Fibroblast of skin of scalp (primary cell): ENCODE measurements at places on chromosomes 6 and 20.
A peak's percentile ranks its signal among the peaks of the same experiment; 100 is the strongest.

GRCh38 chr6:106379951-106380350 lies 19.4 kb downstream of the CRYBG1 start:
- DNase-seq, result no peak

- no peak for DNase-seq
These were observed 26.3 kb downstream of the SERPINB6 start for GRCh38 chr6:2945153-2945452.

- DNase-seq, result peak; percentile 0
These were observed 1389.9 kb upstream of the MAP3K7 start for GRCh38 chr6:91976797-91977196.

- DNase-seq, result no peak
These were observed 7.9 kb downstream of the ZC2HC1B start for GRCh38 chr6:143872201-143872600.

DNA sequence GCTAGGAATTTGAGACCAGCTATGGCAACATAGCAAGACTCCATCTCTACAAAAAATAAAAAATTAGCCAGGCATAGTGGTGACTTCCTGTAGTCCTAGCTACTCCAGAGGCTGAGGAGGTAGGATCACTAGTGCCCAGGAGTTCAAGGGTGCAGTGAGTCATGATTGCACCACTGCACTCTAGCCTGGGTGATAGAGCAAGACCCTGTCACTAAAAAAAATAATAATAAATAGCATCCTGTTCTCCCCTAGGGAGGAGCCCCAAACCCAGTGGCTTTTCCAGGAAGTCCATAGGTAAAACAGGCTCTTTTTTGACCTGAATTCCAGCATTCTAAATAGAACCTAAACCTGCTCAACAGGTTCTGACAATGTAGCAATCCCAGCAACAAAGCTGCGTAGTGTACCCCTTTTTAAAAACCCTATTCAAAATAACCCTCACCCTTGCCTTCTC lies 192.0 kb downstream of the ALDH8A1 start:
- DNase-seq, result no peak

DNA sequence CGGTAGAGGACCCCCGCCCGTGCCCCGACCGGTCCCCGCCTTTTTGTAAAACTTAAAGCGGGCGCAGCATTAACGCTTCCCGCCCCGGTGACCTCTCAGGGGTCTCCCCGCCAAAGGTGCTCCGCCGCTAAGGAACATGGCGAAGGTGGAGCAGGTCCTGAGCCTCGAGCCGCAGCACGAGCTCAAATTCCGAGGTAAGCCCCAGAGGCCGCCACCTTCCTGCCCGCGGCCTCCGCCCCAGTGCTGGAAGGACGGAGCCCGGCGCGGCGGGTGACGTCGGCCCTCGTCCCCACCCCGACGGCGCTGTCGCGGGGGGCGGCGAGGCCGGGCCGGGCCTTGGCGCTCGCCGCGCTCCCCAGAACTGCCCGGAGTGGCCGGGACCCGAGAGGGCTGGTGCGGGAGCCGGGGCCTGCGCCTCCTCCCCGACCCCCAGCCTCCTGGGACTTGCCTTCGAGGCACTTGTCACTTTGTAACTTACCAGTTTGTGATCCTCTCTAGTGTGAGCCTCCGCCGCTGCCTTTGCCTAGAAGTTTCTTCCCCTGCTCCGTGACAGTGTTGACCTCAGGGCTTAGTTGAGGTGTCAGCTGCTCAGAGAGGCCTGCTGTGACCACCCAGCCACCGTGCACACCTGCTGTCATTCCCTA lies 417 bp downstream of the VAPB start:
- DNase-seq, result peak; percentile 48

GRCh38 chr20:41011551-41012067 lies 17.0 kb upstream of the TOP1 start:
- no peak for DNase-seq

DNA sequence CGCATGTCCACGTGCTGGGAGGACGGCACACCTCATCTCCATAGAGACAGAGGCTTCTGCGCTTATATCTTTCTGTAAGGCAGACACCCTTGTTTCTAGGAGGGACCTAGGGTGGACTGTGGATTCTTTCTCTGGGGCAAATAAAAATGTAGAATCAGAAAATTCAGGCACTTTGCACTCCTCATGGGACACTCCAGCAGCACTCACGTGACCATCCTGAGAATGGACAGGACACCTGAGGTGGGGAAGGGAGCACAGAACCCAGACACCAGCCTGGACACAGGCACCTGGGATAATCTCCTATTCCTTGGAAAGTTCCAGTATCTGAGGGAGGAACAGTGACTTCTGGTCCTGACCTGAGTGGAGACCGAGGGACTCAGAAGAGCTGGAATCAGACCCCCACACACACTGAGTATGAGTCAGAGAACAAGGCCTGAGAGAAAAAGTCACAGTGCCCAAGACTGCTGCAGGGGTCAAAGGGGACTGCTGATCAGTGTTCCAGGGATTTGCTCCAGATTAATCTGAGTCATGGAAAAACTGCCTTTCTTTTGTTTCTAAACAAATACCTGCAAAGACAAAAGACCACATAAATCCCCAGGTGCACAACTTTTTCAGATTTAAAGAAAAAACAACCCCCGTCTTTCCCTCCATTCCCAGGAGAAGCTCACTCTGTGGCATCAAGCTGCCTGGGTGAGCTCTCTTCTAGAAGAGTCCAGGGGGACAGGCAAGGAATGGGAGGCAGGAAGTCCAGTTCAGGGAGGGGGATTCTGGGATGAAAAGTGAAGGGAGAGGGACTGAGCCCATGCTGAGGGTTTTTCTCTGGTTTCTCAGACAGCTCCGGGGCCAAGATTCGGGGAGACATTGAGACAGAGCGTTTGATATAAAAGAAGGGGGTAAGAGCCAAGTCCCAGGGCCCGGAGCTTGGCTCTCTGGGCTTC lies 35.6 kb upstream of the MICB start:
- DNase-seq, result no peak

- DNase-seq, result peak; percentile 75
These were observed 826 bp upstream of the PYGB start for GRCh38 chr20:25247000-25247517.

DNA sequence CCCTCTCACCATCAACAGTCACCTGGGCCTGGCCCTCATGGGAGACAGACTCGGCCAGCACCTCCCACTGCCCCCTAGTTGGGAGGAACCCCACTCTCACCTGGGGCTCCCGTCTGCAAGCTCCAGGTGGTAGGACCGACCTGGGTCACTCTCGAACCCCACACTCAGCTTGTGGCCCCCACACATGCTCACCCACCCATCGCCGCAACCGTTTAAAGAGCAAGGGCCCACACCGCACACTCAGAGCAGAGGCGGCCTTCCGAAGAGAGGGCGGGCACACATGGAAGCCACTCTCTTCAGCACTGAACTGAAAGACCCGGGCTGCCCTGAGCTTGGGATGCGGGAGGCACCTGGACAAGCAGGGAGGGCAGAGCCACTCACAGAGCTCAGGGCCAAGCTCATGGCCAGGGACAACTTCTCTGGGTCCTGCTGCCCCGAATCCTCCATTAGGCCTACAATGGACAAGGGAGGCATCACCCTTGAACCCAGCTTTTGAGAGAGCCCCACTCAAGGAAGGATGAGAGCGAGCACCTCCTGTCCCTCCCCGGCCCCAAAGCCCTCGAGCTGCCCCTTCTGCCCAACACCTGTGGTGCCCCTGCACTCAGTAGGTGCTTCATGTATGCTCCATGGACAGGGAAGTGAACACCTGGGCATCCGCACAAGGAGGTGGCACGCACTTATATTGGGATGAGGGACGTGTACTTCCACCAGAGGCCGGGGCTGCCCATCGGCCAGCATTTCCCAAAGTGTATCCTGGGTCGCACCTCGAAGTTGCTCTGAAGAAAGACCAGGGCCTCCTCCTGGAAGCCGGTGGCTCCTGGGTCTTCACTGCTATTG lies 50.4 kb downstream of the YTHDF1 start:
- no peak for DNase-seq

GRCh38 chr20:63027922-63028389 lies 21.2 kb upstream of the BHLHE23 start:
- no peak for DNase-seq

DNA sequence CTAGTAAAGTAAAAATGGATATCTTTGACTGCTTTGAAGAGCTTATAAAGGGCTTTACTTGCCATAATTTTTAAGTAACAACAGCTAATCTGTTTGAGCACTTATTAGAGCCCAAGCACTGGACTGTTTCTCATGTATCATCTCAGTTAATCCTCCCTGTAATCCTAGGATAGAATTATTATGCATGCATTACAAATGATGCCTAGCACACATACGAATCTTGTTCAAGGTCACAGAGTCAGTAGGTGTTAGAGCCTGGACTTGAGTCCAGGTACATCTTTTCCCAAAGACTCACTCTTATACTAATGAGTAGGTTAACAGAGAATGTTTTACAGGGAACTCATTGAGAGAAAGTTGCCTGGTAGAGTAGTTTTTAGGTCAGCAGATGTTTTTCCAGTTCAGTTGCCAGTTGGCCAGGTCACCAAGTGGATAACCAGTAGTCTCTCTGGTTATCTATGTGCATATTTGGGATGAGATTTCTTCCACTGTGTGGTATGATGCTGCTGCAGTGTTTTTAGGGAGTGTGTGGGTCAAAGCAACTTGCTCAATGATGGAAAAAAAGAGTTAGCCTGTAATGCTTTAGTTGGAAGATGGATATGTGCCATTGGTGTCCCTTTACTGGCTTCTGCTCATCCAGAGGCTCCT lies 32.3 kb upstream of the LAMA4 start:
- no peak for DNase-seq

- no peak for DNase-seq
These were observed 112.4 kb downstream of the ARMC2 start for GRCh38 chr6:108960601-108961000.

GRCh38 chr6:17268114-17268513 lies 13.0 kb upstream of the RBM24 start:
- DNase-seq, result peak; percentile 19

DNA sequence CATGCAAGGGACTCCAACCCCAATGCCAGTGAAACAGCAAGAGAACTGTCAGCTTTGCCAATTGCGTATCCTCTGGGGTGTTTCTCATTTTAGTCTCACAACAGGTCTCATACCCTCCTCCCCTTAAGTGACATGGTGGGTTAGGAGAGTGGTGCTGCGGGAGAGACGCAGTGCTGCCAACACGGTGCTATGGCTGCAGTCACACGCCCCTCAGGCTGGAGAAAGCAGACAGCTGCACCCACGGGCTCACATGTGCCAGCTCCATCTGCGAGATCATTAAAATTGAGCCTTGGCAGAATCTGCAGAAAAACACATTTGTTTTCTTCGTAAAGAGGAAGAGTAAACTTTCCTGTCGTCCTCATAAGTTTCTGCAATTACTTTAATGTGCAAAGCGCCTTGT lies 114.7 kb downstream of the ANKRD60 start:
- no peak for DNase-seq

GRCh38 chr20:48175261-48175660 lies 390.0 kb upstream of the SULF2 start:
- DNase-seq, result no peak

DNA sequence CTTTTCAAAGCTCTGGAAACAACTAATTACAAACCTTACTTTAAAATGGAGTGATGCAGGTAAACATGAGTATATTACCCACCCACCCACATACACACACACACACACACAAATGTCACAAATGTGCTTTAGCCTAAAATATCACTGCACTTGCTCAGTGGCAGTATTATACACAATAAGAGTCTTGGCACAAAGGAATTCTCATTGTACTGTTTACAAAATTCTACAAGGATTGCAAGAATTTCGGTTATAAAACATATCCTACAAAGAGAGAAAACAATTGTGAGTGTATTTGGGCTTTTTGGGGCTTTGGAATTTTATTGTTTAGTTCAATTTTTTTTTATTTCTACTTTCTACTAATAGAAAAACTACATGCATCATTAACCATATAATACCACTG lies 113.2 kb upstream of the BEND6 start:
- DNase-seq, result no peak

GRCh38 chr20:15930311-15931305 lies 642.6 kb downstream of the KIF16B start:
- DNase-seq, result peak; percentile 54

DNA sequence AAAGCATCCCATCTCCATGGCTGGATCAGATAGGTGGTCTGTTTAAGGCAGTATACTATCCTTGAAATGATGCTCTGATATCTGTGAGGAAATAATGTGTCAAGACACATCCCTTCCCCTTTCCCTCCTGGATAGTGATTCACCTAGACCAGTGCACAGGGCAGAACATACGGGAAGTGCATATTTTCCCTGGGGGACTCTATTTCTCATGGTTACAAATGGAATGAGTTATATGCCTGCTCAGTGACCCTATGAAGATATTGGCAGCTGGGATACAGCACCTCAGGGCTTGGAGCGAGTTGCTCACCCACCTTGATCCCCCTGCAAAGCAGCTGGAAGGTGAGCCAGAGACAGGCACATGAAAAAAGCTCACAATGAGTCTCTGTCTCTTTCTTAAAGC lies 67.5 kb upstream of the PRL start:
- DNase-seq, result peak; percentile 67

- DNase-seq, result no peak
These were observed 13.1 kb upstream of the RSPO4 start for GRCh38 chr20:1015181-1015580.

- DNase-seq, result no peak
These were observed 347.9 kb upstream of the SPTLC3 start for GRCh38 chr20:12660918-12661317.

- no peak for DNase-seq
These were observed 443.4 kb downstream of the BMP2 start for GRCh38 chr20:7210910-7211309.

DNA sequence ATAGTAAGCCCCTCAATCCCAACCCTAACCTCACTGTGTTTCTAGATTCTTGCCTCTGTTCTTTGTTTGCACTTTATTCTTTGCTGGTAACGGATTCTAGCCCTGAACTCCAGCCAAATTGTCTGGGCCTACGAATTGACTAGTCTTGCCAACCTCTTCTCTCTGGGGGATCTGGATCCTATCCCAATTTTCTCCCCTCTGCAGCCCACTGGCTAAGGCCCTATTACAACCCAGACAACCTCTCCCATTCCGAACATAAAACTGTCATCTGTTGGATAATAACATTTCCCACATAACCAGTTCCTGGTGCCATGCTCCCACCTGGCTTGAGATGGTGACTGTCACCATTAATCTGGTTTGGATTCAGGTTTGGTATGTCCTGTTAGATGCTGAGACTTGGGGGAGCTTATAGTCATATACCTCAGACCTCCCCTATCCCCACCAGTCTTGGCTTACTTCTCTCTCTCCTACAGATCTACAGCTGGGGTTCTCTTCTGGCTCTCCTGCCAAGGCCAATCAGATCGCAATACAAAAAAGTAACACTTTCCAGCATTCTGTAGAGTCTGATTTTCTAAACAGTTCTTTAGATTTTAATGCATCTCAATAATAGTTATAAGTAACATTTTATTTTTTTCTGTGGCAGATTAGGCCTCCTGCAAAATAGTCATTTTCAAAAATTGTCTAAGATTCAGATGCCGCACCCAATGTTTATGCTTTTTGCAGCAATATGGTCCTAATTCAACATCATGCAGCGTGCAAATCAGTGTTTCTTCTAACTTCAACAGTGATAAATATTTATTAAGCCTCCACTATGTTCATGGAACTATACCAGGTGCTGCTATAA lies 29.8 kb upstream of the AHI1 start:
- DNase-seq, result no peak

DNA sequence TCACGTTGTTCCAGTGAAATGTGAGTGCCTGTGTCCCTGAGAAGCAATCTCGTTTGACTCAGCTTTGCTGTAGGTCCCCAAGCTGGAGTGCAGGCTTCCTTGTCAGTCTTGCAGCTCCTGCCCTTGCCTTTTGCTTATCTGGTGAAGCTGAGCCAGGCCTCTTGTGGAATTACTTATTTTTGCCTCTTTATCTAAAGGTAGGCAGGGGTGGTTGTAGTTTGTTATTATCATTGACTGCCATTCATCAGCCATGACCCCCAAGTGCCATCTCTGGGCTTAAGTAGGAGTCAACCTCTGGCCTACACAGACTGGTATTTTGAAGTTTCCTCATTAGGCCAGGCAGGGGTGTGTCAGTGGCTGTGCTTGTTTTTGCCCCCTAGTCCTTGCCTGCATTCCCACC lies 2.1 kb downstream of the TMEM14B start:
- no peak for DNase-seq
